Activated naive CD4-positive, alpha-beta T cell treated with anti-CD3 and anti-CD28 coated beads for 36 hours (primary cell): ENCODE measurements at places on chromosomes 1 and 21.
A peak's percentile ranks its signal among the peaks of the same experiment; 100 is the strongest.

GRCh38 chr1:19449454-19450228 lies 35.7 kb downstream of the CAPZB start:
- peaks cover 92% of the 10 kb centered on the region for H3K4me1 ChIP-seq
- H3K27ac ChIP-seq, result peak overlapping the region; percentile 90
- no peak overlapping the region for H3K4me3 ChIP-seq
- H3K27me3 ChIP-seq, result no peaks in the 10 kb centered on the region

DNA sequence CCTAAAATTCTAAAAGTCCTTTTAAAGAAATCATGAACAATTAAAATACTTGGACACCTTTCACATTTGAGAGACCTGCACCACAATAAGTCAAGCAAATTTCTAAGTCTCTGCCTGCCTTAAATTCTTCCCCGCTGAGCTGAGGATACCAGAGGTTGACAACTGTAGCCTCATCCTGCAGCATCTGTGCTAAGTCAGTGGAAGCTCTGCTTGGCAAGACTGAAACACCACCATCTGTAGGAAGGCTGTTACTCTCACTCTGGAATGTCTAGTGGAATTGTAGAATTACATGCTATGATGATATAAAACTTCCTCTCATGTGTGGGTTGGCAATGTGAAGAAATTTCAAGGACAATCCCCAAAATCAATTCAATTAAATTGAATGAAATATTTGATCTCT lies 1756.5 kb downstream of the NCAM2 start:
- no peaks in the 10 kb centered on the region for H3K36me3 ChIP-seq
- H3K4me1 ChIP-seq, result no peaks in the 10 kb centered on the region
- no peak for DNase-seq
- no peaks in the 10 kb centered on the region for H3K27me3 ChIP-seq
- no peak overlapping the region for H3K4me3 ChIP-seq

GRCh38 chr1:183991348-183991747 lies 46.2 kb downstream of the COLGALT2 start:
- peaks cover 8% of the 10 kb centered on the region for H3K27me3 ChIP-seq
- no peak overlapping the region for H3K27ac ChIP-seq
- H3K36me3 ChIP-seq, result no peaks in the 10 kb centered on the region
- no peak overlapping the region for H3K4me3 ChIP-seq
- peaks cover 11% of the 10 kb centered on the region for H3K4me1 ChIP-seq
- DNase-seq, result no peak

- no peaks in the 10 kb centered on the region for H3K4me1 ChIP-seq
- no peaks in the 10 kb centered on the region for H3K36me3 ChIP-seq
- no peaks in the 10 kb centered on the region for H3K27me3 ChIP-seq
- no peak overlapping the region for H3K4me3 ChIP-seq
- H3K27ac ChIP-seq, result no peak overlapping the region
- no peak for DNase-seq
These were observed 515.5 kb downstream of the BRINP3 start for GRCh38 chr1:189962181-189962580.

DNA sequence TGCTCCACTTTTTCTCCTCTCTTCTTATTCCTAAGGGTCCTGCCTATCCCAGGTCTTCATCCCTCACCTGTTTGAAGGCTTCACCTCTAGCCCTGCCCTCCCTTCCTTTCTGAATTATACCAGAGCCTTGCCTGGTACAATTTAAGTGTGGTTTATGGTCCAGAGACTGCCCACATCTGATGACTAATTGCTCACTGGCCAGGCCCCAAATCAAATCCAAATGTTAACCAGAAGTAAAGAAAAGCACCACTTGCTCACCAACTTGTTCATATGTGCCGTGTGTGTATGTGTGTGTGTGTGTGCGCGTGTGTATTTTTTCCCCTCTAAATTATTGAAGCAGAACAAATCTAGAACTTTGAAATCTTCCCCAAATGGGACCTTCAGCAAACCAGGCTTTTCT lies 26.4 kb downstream of the MYOM3 start:
- no peaks in the 10 kb centered on the region for H3K4me1 ChIP-seq
- no peak for DNase-seq
- H3K27ac ChIP-seq, result no peak overlapping the region
- H3K36me3 ChIP-seq, result no peaks in the 10 kb centered on the region

- H3K36me3 ChIP-seq, result no peaks in the 10 kb centered on the region
- H3K27me3 ChIP-seq, result no peaks in the 10 kb centered on the region
- peak overlapping the region; percentile 67 for H3K4me3 ChIP-seq
These were observed 83.1 kb downstream of the HHIPL2 start for GRCh38 chr1:222464841-222465210.

DNA sequence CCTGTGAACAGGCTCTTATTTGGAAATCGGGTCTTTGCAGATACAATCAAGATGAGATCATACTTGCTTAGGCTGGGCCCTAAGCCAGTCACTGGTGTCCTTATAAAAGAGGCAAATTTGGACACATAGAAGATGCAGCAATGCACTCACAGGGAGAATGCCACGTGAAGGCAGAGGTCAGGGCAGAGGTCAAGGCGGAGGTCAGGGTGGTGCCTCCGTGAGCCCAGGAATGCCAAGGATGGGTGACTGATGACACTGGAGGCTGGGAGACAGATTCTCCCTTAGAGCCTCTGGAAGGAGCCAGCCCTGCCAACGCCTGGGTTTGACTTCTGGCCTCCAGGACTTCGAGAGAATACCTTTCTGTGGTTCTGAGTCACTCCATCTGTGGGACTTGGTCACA lies 22.8 kb upstream of the C1orf174 start:
- no peak for DNase-seq
- H3K4me3 ChIP-seq, result no peak overlapping the region
- no peak overlapping the region for H3K27ac ChIP-seq
- H3K36me3 ChIP-seq, result no peaks in the 10 kb centered on the region

DNA sequence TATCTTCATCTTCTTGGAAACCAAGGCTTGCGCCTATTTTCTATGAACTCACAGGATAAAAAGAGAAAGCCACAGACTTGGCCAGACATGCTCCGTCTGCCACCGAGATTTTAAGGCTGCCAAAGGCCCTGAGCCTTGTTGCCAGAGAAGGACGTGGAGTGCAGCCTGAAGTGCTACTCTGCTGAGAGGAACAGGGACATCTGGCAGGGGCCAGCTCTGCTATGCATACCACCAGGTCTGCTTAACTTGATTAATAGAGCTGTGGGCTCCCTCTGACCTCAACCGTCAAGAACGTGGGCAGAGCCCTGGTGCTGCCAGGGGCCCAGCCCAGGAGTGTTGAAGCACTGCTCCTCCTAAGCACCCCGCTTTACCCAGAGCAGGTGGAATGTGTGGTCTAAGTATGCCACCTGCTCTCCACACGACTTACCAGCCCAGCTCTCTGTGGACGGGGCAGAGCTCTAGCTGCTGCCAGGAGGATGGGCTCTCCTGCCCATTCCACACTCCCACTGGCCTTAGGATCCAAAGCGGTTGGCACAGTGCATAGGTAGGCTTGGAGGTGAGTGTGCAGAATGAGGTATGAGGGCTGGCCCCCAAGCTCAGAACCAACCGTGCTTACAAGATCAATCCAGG lies 10.6 kb downstream of the HCRTR1 start:
- H3K27me3 ChIP-seq, result no peaks in the 10 kb centered on the region
- peaks cover 10% of the 10 kb centered on the region for H3K36me3 ChIP-seq
- DNase-seq, result no peak
- no peaks in the 10 kb centered on the region for H3K4me1 ChIP-seq
- no peak overlapping the region for H3K27ac ChIP-seq

- H3K27me3 ChIP-seq, result peaks cover under 1% of the 10 kb centered on the region
- peaks cover 12% of the 10 kb centered on the region for H3K4me1 ChIP-seq
- no peak overlapping the region for H3K27ac ChIP-seq
- DNase-seq, result no peak
These were observed 21.2 kb downstream of the TP73 start for GRCh38 chr1:3673381-3674099.

DNA sequence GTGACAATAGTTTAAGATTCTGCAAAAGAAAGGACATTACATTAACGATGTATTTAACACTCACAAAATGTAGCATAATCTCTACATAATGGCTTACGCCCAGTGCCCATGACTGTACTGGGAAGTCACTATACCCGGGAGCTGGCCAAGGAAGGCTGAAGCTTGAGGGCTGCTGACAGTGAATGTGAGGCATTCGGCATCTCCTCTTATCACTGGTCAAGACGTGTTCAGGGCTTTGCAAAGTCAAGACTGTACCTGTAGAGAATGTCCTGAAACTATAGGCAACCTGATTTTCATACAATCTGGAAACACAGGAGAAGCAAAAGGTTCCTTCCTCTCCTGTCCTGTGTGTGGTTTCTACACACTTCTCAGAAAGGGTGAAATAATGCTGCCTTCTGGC lies 12.7 kb upstream of the IFNGR2 start:
- no peak for DNase-seq
- peaks cover 5% of the 10 kb centered on the region for H3K27me3 ChIP-seq
- H3K27ac ChIP-seq, result no peak overlapping the region
- no peaks in the 10 kb centered on the region for H3K36me3 ChIP-seq
- no peak overlapping the region for H3K4me3 ChIP-seq

GRCh38 chr1:244174922-244175521 lies 123.9 kb downstream of the ZBTB18 start:
- no peaks in the 10 kb centered on the region for H3K36me3 ChIP-seq
- H3K27ac ChIP-seq, result no peak overlapping the region
- no peaks in the 10 kb centered on the region for H3K4me1 ChIP-seq
- H3K27me3 ChIP-seq, result no peaks in the 10 kb centered on the region
- no peak for DNase-seq
- no peak overlapping the region for H3K4me3 ChIP-seq

- no peak overlapping the region for H3K4me3 ChIP-seq
- no peak overlapping the region for H3K27ac ChIP-seq
- no peaks in the 10 kb centered on the region for H3K27me3 ChIP-seq
- DNase-seq, result no peak
- H3K36me3 ChIP-seq, result no peaks in the 10 kb centered on the region
These were observed 122.2 kb upstream of the TMEM51 start for GRCh38 chr1:15031251-15031933.

GRCh38 chr1:217585577-217585976 lies 45.3 kb downstream of the GPATCH2 start:
- H3K27me3 ChIP-seq, result no peaks in the 10 kb centered on the region
- no peak for DNase-seq
- no peaks in the 10 kb centered on the region for H3K4me1 ChIP-seq
- H3K4me3 ChIP-seq, result no peak overlapping the region
- peaks cover 18% of the 10 kb centered on the region for H3K36me3 ChIP-seq

DNA sequence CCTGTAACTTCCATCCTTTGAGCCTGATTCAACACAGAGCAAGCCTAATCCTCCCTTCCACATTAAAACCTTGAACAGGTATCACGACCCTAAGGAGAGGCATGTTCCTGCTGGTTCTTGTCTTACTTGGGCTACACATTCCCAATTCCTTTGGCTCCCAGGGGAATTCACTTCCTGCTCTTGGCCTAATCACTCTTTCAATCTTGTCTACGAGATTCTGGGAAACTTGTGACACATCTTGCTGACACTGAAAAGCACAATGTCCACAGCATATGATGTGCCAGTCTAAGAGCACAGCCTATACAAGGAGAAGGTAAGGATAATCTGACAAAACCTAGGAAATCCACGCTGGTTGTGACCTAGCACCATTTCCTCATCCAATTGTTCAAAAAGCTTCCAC lies 163.9 kb downstream of the GABPA start:
- H3K4me1 ChIP-seq, result peaks cover 6% of the 10 kb centered on the region
- peaks cover 9% of the 10 kb centered on the region for H3K36me3 ChIP-seq
- H3K27me3 ChIP-seq, result no peaks in the 10 kb centered on the region
- H3K27ac ChIP-seq, result no peak overlapping the region

DNA sequence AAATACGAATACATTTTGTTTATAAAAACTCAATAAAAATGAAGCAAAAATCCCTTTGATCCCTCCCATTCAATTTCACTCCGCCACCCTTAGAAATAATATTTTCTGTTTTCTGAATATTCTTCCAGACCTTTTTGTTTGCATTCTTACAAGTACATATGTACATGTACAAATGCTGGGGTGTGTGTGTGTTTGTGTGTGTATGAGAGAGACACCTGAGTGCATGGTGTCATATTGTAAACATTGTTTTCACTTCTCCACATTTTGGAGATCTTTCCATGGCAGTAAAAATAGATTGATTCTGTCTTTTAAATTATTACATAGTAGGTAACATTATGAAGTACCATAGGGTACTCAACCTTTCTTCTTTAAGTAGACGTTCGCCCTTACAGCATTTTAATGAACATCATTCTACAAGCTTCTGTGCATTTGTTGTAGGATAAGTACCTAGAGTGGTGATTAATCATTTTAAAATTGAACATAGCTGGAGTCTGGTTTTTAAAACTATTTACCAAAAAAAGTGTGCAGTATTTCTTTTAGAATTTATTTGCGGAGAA lies 1.3 kb upstream of the MPC2 start:
- DNase-seq, result no peak
- peaks cover 36% of the 10 kb centered on the region for H3K4me1 ChIP-seq
- peak overlapping the region; percentile 85 for H3K4me3 ChIP-seq
- no peaks in the 10 kb centered on the region for H3K27me3 ChIP-seq
- peak overlapping the region; percentile 28 for H3K27ac ChIP-seq

- DNase-seq, result no peak
- H3K27ac ChIP-seq, result no peak overlapping the region
- no peak overlapping the region for H3K4me3 ChIP-seq
- H3K36me3 ChIP-seq, result no peaks in the 10 kb centered on the region
- H3K27me3 ChIP-seq, result peaks cover 20% of the 10 kb centered on the region
These were observed 14.3 kb upstream of the KPRP start for GRCh38 chr1:152743371-152744145.

DNA sequence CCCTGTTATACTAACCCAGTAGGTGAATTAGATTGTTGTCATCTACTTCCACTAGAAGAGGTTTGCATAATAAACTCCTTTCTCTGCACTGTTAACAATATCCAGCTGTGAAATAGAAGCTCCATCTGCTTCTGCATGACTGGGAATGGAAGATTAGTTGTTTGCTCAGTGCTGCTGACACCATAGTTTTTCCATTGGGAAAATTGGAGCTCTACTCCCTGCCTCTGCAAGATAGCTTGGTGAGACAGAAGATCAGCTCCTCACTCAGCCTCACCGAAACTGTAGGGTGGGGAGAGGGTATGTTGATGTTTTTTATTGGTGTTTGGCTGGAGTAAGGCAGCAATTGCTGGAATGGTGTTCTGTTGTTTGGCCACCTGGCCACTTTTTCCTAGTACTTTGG lies 331.6 kb upstream of the ADAMTS5 start:
- H3K36me3 ChIP-seq, result no peaks in the 10 kb centered on the region
- H3K27ac ChIP-seq, result no peak overlapping the region
- H3K4me3 ChIP-seq, result no peak overlapping the region
- DNase-seq, result no peak
- H3K4me1 ChIP-seq, result no peaks in the 10 kb centered on the region

DNA sequence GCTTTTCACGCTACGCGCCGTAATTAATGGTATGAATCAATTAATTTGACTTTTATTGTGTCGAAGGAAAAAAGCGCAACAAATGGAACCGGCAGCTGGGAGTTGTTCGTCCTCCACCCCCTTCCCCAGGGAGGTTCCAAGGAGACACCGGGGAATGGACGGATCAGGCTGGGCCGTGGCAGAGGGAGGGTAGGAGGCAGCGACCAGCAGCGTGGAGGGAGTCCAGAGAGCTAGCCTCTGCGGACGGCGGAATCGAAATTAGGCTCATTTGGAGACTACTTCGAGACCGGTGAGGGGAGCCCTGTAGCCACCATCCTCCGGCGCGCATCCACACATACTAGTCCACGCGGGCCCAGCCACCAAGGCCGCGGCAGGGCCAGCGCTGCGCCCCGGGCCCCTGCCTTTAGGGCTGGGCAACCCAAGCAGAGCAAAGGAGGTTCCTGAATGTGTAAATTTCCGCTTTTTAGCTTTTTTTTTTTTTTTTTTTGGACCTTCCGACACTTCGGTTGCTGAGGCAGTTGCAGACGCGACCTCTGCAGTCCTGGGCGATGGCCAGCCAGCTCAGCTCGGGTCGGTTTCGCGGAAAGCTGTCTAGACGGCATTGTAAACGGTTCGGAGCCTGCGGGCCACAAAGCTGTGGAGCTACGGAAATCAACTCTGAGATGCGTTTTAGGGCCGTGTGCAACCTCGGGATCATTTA lies 2.2 kb upstream of the FOXD3 start:
- peaks cover 6% of the 10 kb centered on the region for H3K36me3 ChIP-seq
- H3K4me1 ChIP-seq, result peaks cover 42% of the 10 kb centered on the region
- H3K4me3 ChIP-seq, result peak overlapping the region; percentile 24
- no peak overlapping the region for H3K27ac ChIP-seq
